ENCODE measurements at places on chromosomes 5 and 9. TPM values are rescaled to one million over a fixed set of nuclear protein-coding genes. Genes with fewer than 3 reads are reported as not detected.

The PTGDS gene
- total RNA-seq = 1.9 TPM

The FST gene
- total RNA-seq = 1.6 TPM

The WNK2 gene
- 1.8 TPM for total RNA-seq

The CCNI2 gene
- 0.19 TPM for total RNA-seq

The SMIM23 gene
- total RNA-seq = not detected

The ABL1 gene
- 30.0 TPM for total RNA-seq

DNA sequence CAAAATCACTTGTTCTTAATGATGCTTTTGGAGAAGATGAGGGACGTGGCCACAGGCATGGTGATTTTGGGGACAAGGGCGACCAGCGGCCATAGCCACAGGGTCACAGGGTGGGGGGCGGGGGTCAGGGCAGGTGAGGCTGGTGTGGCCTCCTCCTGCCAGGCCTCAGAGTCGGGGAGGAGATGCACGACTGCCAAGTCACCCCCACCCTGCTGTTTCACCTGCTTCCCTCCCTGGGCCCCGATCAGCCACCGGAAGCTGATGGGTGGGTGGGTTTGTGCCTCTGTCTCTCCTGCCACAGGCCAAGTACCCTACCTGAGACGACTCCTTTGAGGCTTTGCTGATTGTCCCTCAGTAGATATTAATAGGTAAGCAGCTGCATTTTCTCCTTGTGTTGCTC, 199.3 kb downstream of the PAX5 start:
- DNase-seq = no peak

GRCh38 chr5:82387001-82387818, 109.1 kb upstream of the RPS23 start:
- no peak for DNase-seq

GRCh38 chr9:127878652-127879390, 1.3 kb upstream of the AK1 start:
- DNase-seq = no peak

- no peak for DNase-seq
Measured at GRCh38 chr5:90940227-90940995, 381.8 kb downstream of the ADGRV1 start.

Data from esophagus squamous epithelium (tissue), 5 donors.